Spleen (tissue), 13 donors: ENCODE measurements at places on chromosomes 3 and 15.

DNA sequence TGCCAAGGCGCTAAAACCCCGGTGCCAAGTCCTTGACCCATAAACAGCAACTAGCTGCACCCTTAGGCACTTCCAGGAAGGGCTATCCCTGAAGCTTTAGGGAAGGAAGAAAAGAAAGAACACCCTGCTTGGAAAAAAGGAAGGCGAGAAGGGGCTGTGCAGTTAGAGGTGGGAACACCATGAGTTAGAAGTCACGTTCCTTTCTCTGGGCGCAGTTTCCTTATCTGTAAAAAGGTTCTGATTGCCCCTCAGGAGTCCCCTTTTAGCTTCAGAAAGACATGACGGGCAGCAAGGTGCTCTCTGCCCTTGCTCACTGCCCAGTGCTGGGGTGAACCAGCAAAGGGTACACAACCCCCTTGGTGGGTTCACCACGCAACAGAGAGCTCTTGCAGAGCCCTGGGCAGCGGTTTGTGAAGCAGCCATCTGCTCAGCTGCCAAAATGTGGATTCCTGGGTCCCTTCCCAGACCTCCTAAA, 798 bp downstream of the GCHFR start:
- no peak for DNase-seq

GRCh38 chr3:157858821-157859220, 247.4 kb downstream of the SHOX2 start:
- no peak for DNase-seq

- no peak for DNase-seq
Observed at GRCh38 chr3:125083776-125084175, 28.0 kb upstream of the HEG1 start.

DNA sequence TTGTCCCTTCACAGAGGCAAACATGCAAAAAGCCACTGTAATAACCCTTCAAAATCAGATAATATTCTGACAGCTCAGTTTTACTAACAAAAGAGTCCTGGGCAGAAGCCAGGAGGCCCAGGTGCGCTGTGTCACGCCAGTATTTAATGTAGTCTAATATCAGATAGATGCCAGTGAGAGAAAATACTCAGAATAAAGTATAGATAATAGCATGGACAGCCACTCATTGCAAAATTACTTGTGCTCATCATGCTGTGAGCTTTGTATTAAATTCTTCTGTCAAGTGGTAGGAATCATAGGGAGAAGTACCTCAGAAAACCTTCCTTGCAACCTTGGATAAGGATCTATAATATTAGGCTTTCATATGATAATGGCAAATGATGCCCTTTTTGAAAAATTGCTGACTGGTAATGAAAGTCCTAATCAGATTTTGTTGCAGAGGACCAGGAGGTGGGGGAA, 1154.3 kb downstream of the ROBO1 start:
- no peak for DNase-seq

DNA sequence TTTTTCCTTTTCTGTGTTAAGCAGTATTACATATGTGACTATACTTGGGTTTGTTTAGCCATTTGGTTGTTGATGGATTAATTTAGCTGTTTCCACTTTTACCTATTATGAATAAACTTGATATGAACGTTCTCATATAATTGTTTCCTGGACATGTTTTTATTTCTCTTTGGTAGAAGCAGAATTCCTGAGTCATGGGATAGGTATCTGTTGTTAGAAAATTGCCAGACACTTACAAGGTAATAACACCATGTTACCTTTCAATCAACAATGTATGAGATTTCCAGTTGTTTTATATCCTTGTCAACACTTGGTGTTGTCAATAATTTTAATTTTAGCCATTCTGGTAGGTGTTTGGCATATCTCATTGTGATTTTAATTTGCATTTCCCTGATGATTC, 475.4 kb downstream of the IGSF11 start:
- DNase-seq = no peak

- no peak for DNase-seq
Observed at GRCh38 chr15:41259546-41260189, 28.6 kb downstream of the CHP1 start.

GRCh38 chr3:124034016-124034843, 42.3 kb upstream of the ROPN1 start:
- DNase-seq = peak; percentile 78

DNA sequence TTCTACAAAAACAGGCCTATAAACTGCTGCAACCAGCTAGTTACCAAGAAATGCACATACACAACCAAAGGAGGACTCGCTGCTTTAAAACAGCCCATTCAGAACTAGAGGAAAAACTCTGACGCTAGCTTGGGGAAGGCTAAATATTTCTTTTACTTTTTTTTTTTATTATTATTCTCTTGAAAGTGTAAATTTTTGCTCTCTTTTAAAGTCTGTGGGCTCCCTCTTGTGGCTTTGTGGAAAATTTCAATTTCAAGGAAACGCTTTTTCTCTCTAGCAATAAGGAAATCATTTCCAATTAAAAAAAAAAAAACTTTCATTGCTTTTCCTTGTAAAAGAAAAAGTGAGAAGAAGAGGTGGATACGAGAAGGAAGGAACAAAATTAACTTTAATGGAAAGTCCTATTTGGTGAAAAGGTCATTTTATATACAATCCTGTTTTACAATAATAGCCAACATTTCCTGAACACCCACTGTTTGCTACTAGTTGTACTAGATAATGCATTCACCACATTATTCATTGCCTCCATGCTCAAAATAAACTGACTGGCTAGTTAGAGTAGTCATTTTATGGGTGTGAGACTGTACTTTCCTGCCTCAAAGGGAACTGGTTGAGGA, 51.2 kb upstream of the SAMMSON start:
- DNase-seq = no peak

DNA sequence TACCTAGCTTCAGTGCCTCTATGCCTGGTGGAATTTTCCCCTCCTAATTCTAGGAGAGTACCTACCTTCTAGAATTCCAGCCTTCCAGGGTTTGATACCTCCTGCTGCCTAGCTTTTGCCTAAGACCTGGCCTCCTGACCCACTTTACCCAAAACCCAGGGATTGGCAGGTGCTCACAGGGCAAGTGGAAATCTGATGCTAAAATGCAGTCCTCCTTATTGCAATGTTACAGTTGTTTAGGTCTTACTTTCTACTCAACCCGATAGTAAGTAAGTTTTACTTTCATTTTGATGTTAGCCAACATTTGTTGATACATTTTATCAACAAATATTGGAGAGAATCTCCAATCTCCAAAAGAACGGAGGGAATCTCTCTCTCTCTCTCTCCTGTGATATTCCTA, 275.9 kb downstream of the DOCK3 start:
- DNase-seq = no peak
